ENCODE measurements at places on chromosomes 16 and 17. TPM values are rescaled to one million over a fixed set of nuclear protein-coding genes. Genes with fewer than 3 reads are reported as not detected.

DNA sequence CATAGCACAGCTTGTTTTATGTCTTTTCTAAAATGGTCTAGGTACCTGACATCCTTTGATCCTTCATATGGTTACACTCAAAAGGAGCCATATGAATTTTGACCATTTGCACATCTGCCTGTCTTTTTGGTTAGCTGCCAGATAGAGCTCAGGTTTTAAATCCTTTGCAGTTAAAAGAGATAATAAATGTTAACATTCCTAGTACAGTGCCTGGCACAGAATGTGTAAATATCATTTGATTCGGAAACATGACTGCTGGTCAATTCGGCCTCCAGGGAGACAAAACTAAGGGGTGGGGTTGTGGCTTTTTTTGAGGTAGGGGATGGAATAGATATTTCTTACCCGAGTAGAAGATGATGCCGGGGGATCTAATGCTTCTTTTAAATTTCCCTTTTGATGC, 64.2 kb downstream of the FTO start:
- DNase-seq: no peak

Gene KRT10
- polyA plus RNA-seq: 71.3 TPM

Gene GUCY2D
- 0.26 TPM for polyA plus RNA-seq

- DNase-seq: no peak
Observed at GRCh38 chr17:13016881-13017654, 759 bp downstream of the ELAC2 start.

Gene HEATR9
- polyA plus RNA-seq: not detected

- no peak for DNase-seq
Observed at GRCh38 chr16:27410761-27411160, 8.8 kb downstream of the IL21R start.

Gene MFAP4
- not detected for polyA plus RNA-seq

Gene TGFB1I1
- polyA plus RNA-seq: 34.6 TPM

DNA sequence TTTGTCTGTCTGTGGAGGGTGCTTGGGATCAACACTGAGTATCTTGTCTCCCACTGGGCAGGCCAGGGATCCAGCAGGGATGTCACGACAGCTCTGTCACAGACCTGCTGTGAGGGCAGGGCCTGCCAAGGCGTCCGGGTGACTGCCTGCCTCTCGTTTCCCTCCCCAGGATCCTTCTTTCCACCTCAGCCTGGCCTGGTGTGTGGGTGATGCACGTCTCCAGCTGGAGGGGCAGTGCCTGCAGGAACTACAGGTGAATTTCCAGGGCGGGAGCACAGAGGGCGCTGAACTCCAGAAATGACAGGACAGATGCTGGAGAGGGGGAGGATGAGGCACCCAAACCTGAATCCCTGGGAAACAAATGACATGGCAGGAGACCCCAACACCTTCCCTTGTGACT, 6.8 kb upstream of the MMP15 start:
- DNase-seq: no peak

- DNase-seq: no peak
Observed at GRCh38 chr16:31200821-31201568, 1.6 kb downstream of the PYCARD start.

DNA sequence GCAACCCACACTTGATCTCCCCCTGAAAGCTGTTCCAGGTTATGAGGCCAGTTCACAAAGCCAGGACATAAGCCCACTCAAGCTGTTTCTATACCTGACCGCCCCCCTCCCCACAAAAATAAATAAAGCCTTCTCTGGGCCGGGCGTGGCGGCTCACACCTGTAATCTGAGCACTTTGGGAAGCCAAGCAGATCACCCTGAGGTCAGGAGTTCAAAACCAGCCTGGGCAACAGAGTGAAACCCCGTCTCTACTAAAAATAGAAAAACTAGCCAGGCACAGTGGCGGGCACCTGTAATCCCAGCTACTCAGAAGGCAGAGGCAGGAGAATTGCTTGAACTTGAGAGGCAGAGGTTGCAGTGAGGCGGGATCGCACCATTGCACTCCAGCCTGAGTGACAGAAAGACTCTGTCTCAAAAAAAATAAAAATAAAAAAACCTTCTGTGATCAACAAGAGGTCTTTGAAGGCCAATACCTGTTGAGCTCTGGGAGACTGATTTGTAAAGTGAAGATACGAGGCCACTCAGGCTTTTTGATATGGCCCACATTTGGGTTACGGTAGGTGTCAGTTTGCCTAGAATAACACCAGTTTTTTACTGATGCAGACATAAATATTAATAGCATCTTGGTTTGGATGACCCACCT, 2.2 kb downstream of the KDM8 start:
- DNase-seq: no peak

Gene KCNAB3
- 0.81 TPM for polyA plus RNA-seq

GRCh38 chr17:18185832-18186626, 2.4 kb downstream of the ALKBH5 start:
- no peak for DNase-seq

- peak; percentile 72 for DNase-seq
Observed at GRCh38 chr16:66660422-66661209, 35.9 kb downstream of the CMTM4 start.

Gene TMEM92
- 6.7 TPM for polyA plus RNA-seq

DNA sequence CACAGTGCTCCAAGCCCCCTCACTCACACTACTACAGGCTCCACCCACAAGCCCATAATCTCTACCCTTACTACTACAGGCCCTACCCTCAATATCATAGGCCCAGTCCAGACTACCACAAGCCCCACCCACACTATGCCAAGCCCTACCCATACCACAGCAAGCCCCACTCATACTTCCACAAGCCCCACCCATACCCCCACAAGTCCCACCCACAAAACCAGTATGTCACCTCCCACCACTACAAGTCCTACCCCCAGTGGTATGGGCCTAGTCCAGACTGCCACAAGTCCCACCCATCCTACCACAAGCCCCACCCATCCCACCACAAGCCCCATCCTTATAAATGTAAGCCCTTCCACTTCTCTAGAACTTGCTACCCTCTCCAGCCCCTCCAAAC, 13.8 kb downstream of the RIPOR1 start:
- DNase-seq: no peak

Gene DBF4B
- 9.2 TPM for polyA plus RNA-seq

Gene ABCC12
- polyA plus RNA-seq: not detected

GRCh38 chr17:53093391-53093790, 729.3 kb upstream of the KIF2B start:
- no peak for DNase-seq

DNA sequence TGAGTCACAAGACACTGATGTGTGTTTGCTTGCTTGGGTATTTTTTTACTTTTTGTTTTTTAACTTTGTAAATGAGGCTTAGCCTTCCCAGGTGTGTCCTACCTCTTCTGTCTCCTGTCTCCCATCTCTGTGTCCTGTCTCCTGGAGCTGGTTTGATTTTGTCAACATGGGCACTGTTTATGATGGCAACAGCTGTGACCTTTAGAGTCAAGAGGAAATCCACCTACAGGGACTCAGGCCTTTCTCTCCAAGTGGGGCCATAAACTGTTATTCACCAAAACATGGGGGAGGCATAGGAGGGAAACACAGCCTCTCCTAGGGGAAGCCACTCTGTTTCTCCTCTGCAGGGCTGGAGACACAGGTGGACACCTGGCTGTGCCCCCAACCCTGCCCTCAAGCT, 13.1 kb upstream of the PLCG2 start:
- no peak for DNase-seq

DNA sequence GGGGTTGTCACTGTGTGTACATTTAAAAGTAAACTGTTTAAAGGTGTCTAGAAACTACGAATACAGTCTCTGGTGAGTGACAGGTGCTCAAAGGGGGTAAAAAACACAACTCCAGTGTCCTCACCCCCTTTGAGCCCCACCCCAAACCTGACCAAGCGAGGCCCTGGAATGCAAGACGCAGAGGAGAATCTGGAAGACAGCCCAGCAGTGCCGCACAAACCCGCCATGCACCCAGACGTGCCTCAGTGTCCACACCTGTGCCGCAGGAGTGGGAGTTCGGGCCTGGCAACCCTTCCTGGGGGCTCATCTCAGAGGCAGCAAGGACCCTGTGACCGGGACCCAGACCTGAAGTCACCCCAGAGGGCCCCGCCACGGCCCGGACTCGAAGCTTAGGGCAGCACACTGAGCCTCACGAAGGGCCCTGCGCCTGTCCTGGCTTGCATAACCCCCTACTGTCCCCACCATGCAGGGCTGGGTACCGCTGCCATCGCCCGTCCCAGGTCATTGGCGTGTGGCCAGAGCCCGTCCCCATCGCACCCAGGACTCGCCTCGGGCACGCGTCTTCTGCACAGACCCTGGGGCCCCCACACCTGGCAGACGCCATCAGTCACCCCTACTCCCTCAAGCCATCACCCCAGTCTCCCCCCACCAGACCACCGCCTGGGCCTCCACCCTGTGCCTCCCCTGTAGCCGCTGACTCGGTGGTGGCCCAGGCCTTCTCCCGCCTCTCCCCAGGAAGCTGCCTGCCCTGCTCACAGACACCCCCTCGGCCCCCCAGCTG, 33.0 kb upstream of the ZC3H18 start:
- no peak for DNase-seq

DNA sequence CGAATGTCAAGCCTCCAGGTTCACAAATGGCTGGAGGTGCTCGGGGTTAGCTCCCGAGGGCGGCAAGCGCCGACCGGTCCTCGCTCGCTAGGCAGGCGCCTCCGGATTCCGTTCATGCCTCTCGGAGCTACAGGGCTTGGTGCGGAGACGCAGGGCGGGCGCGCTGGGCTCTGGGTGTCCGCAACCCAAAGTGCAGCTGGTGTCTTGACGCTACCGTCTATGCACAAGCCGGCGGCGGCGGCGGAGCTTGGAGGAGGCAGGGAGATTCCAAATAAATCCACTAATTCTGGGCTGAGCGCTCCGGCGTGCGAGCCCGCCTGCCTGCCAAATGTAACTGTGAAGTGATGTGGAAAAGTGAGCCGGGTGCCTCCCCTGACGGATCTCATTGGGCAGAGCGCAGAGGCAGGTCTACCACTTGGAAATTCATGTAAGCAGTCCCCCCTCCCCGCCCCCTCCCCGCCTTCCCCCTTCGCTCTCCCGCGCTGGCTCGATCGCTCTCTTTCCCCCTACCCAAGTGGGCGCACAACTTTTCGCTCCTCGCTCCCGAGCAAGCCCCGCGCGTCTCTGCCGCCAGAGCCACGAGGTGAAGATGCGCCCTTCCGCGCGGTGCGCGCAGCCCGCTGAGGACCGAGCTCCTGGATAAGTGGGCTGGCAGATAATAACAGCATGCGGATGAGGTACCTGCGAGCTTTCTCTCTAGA, at the start of gene CDH8:
Gene CDH8, minus strand, starts transcription at position 338 of the 701 bp plus-strand sequence. CDS start 15,035 bp downstream, outside the sequence.
- DNase-seq: peak; percentile 27

DNA sequence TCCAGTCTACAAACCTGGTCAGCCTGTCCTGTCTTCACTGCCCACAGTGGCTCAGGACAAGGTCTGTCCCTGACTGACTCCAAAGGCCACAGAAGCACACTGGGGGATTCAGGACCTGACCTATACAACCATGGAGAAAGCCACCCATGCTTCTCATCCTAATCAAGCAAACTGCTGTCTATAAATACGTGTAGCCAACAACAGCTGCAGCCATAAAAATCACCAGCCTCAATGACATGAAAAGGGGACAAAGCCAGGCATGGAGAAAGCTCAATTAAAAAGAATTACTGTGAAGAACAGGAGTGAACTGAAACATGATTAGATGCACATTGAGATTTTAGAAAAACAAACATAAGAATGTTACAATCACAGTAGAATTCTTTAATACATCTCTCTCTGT, 170.1 kb downstream of the CDK5R1 start:
- DNase-seq: no peak

GRCh38 chr17:75877752-75878173, 618 bp downstream of the TRIM47 start:
- peak; percentile 60 for DNase-seq

Gene DHX38
- 28.8 TPM for polyA plus RNA-seq
